ENCODE measurements at places on chromosomes 16 and 17.

- DNase-seq: no peak
These were observed 12.1 kb upstream of the ACE start for GRCh38 chr17:63464691-63465236.

DNA sequence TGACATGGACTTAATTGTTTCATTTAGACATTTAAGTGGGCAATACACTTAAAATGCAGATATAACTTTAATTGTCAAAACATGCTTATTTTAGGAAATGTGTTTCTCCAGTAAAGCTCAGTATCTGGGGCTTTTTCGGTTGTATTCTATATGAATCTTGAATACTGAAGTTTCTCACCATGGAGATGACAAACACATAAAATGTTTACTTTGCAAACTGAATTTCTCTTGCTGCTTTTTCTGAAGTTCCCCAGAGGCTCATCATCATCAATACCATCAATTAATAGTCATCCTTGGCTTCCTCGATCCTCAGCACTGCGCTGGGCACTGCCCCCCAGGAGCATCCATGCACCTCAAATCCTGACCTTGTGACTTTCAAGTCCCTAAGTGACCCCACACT is 227.3 kb downstream of the WWOX start:
- DNase-seq: no peak

DNA sequence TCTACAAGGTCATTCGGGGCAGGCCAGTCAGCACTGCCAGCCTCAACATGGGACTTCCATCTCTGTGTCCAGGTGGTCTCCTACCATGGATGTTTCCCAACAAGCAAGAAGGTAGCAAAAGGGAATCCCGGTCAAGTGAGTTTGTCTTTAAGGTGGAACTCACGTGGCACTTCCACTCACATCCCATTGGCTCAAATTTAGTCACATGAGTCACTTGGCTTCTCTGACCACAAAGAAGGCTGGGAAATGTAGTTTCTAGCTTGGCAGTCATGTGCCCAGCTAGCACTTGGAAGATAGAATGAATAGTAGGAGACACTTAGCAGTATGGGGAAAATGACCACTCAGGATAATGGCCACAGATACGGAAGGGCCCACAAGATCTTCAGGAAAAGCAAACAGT is 106.6 kb downstream of the AIPL1 start:
- no peak for DNase-seq

DNA sequence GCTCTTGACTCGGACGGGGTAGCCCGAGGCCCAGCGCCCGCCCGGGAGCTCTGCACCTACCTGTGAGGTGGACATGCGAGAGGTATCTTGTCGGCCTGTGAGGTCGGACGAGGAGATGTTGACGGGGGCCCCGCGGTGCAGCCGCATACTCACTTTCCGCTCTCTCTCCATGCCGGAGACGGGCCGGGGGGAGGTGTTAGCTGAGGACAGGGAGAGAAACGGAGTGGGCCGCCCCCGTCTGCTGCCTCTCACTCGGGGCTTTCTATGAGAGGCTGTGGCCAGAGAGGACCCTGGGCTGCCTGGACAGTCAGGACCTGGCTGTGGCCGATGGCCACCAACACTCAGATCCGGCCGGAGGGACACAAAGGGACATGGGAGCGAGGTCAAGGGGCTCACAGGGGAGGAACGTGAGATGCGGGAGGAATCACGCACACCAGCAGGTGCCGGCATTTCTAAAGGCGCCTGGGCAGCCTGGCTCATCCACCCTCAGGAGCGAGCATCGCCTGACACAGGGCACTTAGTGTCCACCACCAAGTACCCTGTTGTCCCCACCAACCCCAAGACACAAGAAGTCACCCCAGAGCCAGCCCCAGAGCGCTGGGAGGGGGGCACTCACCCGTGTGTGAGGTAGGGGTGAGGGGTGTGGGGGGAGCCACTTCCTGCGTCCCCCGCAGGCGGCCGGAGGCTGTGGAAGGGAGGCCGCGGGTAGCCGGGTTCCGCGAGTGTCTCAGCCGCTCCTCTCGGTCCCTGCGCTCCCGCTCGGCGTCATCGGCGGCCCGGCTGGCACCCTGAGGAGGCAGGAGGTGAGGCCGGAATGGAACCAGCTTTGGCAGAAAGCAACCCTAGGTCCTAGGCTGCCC is 20.2 kb downstream of the SLC16A3 start:
- DNase-seq: no peak

All from CD4-positive, alpha-beta T cell treated with Interleukin-17A for 1 hour (primary cell).